ENCODE measurements at places on chromosomes 5 and 9.

DNA sequence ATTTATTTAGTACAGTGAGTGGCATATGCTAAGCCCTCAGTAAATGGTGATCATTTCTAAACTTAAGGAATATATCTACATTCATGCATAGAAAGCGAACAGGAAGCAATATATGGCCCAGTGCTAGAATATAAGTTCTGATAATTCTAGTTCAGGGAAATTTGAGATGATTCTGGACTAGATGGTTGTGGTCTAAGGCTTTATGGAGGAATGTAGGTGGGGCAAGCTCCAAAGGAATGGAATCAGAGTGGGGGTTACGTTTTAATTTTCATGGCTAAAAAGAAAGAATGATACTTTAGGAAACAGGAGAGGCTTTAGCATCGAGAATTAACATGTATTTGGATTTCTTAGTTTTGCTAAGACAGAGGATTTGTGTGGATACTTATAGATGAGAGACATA lies 56.1 kb downstream of the MTREX start:
- no peak overlapping the region for H3K4me3 ChIP-seq
- H3K27ac ChIP-seq = peak overlapping the region; percentile 15
- no peak for DNase-seq
- no peaks in the 10 kb centered on the region for H3K27me3 ChIP-seq
- peaks cover 21% of the 10 kb centered on the region for H3K36me3 ChIP-seq

DNA sequence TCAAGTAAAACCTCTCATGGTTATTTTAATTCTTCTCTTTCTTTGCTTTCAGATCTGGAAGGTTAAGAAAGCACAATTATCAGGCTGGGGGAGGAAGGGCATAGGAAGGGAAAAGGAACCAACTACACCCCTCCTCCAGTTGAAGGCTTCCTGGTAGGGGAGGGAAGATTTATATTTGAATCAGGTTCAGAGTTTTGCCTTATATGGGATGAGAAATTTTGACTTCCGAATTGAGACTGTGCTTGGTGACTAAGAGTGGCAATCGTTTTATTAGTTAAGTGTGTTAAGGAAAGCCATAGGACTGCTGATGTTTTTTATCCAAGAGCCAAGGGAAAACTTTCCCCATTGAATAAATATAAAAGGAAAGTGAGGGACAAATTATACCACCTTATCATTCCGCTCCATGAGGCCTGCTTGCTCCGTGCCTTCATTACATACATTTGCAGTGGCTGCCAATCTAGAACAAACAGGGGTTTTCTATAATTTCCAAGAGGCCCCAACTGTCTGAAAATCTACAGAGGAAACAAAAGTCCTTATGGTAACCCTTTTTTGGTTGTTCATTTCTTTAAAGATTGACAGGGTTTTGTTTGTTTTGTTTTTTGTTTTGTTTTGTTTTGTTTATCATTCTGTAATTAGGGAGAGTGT lies 115.7 kb upstream of the EPB41L4A start:
- H3K4me3 ChIP-seq = no peak overlapping the region
- H3K27ac ChIP-seq = no peak overlapping the region
- no peak for DNase-seq

GRCh38 chr5:174834081-174834480 lies 109.7 kb downstream of the MSX2 start:
- peaks cover 34% of the 10 kb centered on the region for H3K27me3 ChIP-seq
- DNase-seq = no peak
- H3K27ac ChIP-seq = no peak overlapping the region

GRCh38 chr5:160360310-160360709 lies 10.1 kb downstream of the C1QTNF2 start:
- no peaks in the 10 kb centered on the region for H3K36me3 ChIP-seq
- no peaks in the 10 kb centered on the region for H3K27me3 ChIP-seq
- no peak overlapping the region for H3K4me3 ChIP-seq
- peaks cover 24% of the 10 kb centered on the region for H3K4me1 ChIP-seq
- no peak for DNase-seq
